ENCODE measurements at places on chromosomes 5 and 9. TPM values are rescaled to one million over a fixed set of nuclear protein-coding genes. Genes with fewer than 3 reads are reported as not detected.

MELK gene
- 45.6 TPM for total RNA-seq

SHC3 gene
- total RNA-seq = 3.9 TPM

SPINK4 gene
- total RNA-seq = not detected

CER1 gene
- not detected for total RNA-seq

PRR7 gene
- total RNA-seq = 21.5 TPM

PCDHGB1 gene
- 0.30 TPM for total RNA-seq

DIRAS2 gene
- not detected for total RNA-seq

AJM1 gene
- total RNA-seq = 0.45 TPM

SVEP1 gene
- total RNA-seq = 5.5 TPM

C7 gene
- 3.0 TPM for total RNA-seq

ACTBL2 gene
- 0.15 TPM for total RNA-seq

TCF7 gene
- total RNA-seq = 2.7 TPM

C5orf58 gene
- total RNA-seq = not detected

SLC6A3 gene
- total RNA-seq = not detected

ADCY2 gene
- not detected for total RNA-seq

NINJ1 gene
- total RNA-seq = 52.2 TPM

GRIN3A gene
- total RNA-seq = not detected

CYLC2 gene
- total RNA-seq = not detected

SHOC1 gene
- total RNA-seq = under 0.01 TPM

SMIM33 gene
- total RNA-seq = not detected

IQGAP2 gene
- total RNA-seq = 0.17 TPM

SQSTM1 gene
- total RNA-seq = 160 TPM

IFNE gene
- not detected for total RNA-seq

FAT2 gene
- not detected for total RNA-seq

PCDHB7 gene
- total RNA-seq = 0.15 TPM

PCDHGC4 gene
- 0.17 TPM for total RNA-seq

CYSRT1 gene
- total RNA-seq = 0.74 TPM

CORO2A gene
- total RNA-seq = 2.1 TPM

ZDHHC11B gene
- not detected for total RNA-seq

PCDHB13 gene
- under 0.01 TPM for total RNA-seq

FBXW2 gene
- 20.2 TPM for total RNA-seq

ELAVL2 gene
- not detected for total RNA-seq

LCN1 gene
- not detected for total RNA-seq

ORM2 gene
- not detected for total RNA-seq

TLX3 gene
- not detected for total RNA-seq

MOB3B gene
- total RNA-seq = 0.17 TPM

TAF1L gene
- total RNA-seq = not detected

SLC34A1 gene
- not detected for total RNA-seq

SPATA31C1 gene
- total RNA-seq = not detected

PCA3 gene
- total RNA-seq = not detected

CTXN3 gene
- not detected for total RNA-seq

MYOT gene
- not detected for total RNA-seq

VAV2 gene
- total RNA-seq = 8.7 TPM

NSG2 gene
- not detected for total RNA-seq

PDLIM4 gene
- 59.6 TPM for total RNA-seq

AMBP gene
- not detected for total RNA-seq

DAB2IP gene
- total RNA-seq = 10.1 TPM
